ENCODE measurements at places on chromosomes 7 and 10. TPM values are rescaled to one million over a fixed set of nuclear protein-coding genes. Genes with fewer than 3 reads are reported as not detected.

Gene NEUROD6
- total RNA-seq: not detected

- no peak for DNase-seq
Observed at GRCh38 chr7:111730476-111731300, 168.4 kb upstream of the IMMP2L start.

DNA sequence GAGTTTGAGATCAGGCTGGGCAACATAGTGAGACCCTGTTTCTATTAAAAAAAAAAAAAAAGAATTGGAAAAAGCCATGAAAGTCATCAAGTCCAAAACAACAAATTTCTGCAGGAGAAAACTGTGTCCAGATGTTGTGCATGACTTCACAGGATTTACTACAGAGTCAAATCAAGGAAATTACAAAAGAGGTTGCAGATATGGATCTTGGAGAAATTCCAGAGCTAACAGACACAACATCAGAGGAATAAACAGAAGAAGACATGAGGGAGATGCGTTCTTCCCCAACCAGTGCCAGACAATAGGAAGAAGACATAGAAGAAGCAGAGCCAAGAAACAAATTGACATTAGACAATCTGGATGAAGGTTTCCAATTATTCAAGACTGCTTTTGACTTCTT lies 24.3 kb upstream of the KCNIP2 start:
- no peak for DNase-seq

GRCh38 chr7:37435156-37435855 lies 13.4 kb downstream of the ELMO1 start:
- DNase-seq: no peak

- peak; percentile 91 for DNase-seq
Observed at GRCh38 chr10:91409069-91409868, 875 bp upstream of the HECTD2 start.

Data from Right ventricle myocardium superior (tissue), 1 donor.